ENCODE measurements at places on chromosomes 1 and 21. TPM values are rescaled to one million over a fixed set of nuclear protein-coding genes. Genes with fewer than 3 reads are reported as not detected.
A peak's percentile ranks its signal among the peaks of the same experiment; 100 is the strongest.

Gene CTSS
- total RNA-seq = 0.22 TPM

Gene CD1D
- total RNA-seq = not detected

- no peak for DNase-seq
- peaks cover 48% of the 10 kb centered on the region for H3K36me3 ChIP-seq
- peaks cover 9% of the 10 kb centered on the region for H3K27me3 ChIP-seq
- peak overlapping the region; percentile 54 for H3K27ac ChIP-seq
- H3K4me3 ChIP-seq = no peak overlapping the region
These were observed 9.4 kb downstream of the HYI start for GRCh38 chr1:43444151-43444828.

GRCh38 chr1:242524571-242525359 lies at the start of gene PLD5:
Gene PLD5, minus strand, starts transcription at chr1:242524697.
- DNase-seq = no peak
- H3K4me3 ChIP-seq = no peak within 1 kb of the TSS
- H3K27ac ChIP-seq = no peak within 1 kb of the TSS
- H3K27me3 ChIP-seq = no peaks in the 10 kb centered on the region
- H3K4me1 ChIP-seq = no peaks in the 10 kb centered on the region

GRCh38 chr1:244388961-244389360 lies 62.7 kb downstream of the ADSS2 start:
- DNase-seq = no peak
- peaks cover 31% of the 10 kb centered on the region for H3K4me1 ChIP-seq
- no peaks in the 10 kb centered on the region for H3K27me3 ChIP-seq

DNA sequence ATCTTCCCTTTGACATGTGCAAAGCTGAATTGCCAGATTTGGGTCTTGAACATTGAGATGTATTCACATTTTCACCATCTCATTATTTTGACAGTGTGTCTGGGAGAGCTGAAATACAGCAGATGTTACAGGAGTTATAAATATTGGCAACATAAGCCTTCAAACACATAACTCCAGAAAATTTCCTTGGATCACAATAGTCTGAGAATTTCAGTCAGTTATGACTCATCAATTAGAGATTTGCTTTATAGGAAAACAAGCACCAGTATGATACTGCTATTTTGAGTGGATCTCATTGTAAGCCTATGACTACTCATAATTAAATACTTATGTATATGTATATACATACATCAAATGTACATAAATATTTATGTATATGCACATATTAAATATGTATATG lies 1171.8 kb downstream of the AMY1C start:
- H3K4me1 ChIP-seq = no peaks in the 10 kb centered on the region
- DNase-seq = no peak

DNA sequence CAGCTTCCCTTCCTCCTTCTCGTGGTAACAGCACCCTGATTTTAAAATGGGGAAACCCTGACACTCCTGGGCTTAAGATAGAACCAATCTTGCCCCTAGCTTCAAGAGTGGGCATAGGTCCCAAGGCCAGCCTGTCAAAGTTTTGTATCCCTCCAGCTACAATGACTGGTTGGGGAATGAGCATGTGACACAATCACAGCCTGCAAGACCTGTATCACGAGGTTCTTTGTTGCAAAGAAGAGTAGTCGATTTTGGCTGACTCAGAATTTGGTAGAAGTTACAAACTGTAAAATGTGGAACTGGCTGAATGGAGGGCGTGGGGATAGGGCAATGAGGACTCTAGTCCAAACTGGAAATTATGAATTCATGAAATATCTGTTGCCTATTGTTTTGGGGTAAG lies 18.7 kb downstream of the CTSK start:
- H3K4me3 ChIP-seq = no peak overlapping the region
- H3K4me1 ChIP-seq = peaks cover 5% of the 10 kb centered on the region
- H3K36me3 ChIP-seq = no peaks in the 10 kb centered on the region
- H3K27ac ChIP-seq = no peak overlapping the region
- DNase-seq = no peak

- peaks cover 24% of the 10 kb centered on the region for H3K4me1 ChIP-seq
- DNase-seq = no peak
- H3K27ac ChIP-seq = no peak overlapping the region
- no peak overlapping the region for H3K4me3 ChIP-seq
- no peaks in the 10 kb centered on the region for H3K36me3 ChIP-seq
- H3K27me3 ChIP-seq = no peaks in the 10 kb centered on the region
These were observed 130.6 kb downstream of the EDEM3 start for GRCh38 chr1:184624051-184624450.

- peaks cover 5% of the 10 kb centered on the region for H3K36me3 ChIP-seq
- DNase-seq = peak; percentile 68
- peak overlapping the region; percentile 83 for H3K4me3 ChIP-seq
- H3K27me3 ChIP-seq = no peaks in the 10 kb centered on the region
- peak overlapping the region; percentile 86 for H3K27ac ChIP-seq
- H3K4me1 ChIP-seq = peaks cover 80% of the 10 kb centered on the region
These were observed 25.7 kb upstream of the MACF1 start for GRCh38 chr1:39178541-39179431.

- peak; percentile 99 for DNase-seq
- peaks cover 80% of the 10 kb centered on the region for H3K4me1 ChIP-seq
- peak overlapping the region; percentile 99 for H3K27ac ChIP-seq
- no peaks in the 10 kb centered on the region for H3K27me3 ChIP-seq
- H3K4me3 ChIP-seq = peak overlapping the region; percentile 14
These were observed 45.3 kb downstream of the HHAT start for GRCh38 chr1:210373878-210374599.

Gene GSTM2
- 37.9 TPM for total RNA-seq
